ENCODE measurements at places on chromosomes 11 and 22.

- DNase-seq, result no peak
These were observed 266.4 kb upstream of the NCAM1 start for GRCh38 chr11:112694813-112695212.

- DNase-seq, result no peak
These were observed 16.5 kb downstream of the NUP50 start for GRCh38 chr22:45180146-45180679.

- no peak for DNase-seq
These were observed 2.0 kb upstream of the KMT5B start for GRCh38 chr11:68215087-68215445.

DNA sequence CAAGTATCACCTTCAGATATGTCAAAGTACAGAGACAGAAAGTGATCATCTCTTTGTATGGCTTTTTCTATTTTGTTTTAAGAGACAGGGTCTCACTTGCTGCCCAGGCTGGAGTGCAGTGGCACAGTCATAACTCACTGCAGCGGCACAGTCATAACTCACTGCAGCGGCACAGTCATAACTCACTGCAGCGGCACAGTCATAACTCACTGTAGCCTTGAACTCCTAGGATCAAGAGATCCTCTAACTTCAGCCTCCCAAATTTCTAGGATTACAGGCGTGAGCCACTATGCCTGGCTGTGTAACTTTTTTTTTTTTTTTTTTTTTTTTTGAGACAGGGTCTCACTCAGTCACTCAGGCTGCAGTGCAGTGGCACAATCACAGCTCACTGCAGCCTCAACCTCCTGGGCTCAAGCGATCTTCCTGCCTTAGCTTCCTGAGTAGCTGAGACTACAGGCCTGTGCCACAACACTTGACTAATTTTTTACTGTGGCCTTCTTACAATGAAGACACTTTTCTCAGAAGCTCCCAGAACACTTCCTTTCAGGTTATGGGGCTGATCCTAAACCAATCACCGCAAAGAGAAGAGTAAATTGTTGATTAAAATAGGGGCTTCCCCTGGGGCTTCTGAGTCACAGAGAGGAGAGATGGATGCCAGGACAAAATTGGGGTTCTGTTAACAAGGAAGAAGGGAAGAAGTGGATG is 9.0 kb upstream of the HIKESHI start:
- no peak for DNase-seq

- DNase-seq, result no peak
These were observed 786.8 kb downstream of the BRD1 start for GRCh38 chr22:49040754-49041467.

DNA sequence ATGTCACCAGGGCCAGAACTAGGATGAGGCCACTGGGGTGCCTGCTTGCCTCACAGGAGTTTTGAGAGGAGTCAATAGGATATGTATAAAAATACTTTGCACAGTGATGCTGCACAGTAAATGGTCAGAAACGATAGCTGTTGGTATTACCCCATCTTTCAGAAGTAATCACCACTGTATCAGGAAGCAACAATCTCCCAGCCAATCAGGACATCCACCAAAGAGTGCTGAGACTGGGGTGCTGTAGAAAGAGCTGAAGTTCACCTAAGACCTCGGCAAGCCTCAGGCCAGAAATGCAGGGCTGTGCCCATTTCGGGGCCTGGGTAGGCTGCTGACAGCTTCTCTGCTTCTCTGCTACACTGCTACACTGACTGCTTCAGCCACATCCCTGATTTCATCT is 17.4 kb downstream of the LMO2 start:
- no peak for DNase-seq

DNA sequence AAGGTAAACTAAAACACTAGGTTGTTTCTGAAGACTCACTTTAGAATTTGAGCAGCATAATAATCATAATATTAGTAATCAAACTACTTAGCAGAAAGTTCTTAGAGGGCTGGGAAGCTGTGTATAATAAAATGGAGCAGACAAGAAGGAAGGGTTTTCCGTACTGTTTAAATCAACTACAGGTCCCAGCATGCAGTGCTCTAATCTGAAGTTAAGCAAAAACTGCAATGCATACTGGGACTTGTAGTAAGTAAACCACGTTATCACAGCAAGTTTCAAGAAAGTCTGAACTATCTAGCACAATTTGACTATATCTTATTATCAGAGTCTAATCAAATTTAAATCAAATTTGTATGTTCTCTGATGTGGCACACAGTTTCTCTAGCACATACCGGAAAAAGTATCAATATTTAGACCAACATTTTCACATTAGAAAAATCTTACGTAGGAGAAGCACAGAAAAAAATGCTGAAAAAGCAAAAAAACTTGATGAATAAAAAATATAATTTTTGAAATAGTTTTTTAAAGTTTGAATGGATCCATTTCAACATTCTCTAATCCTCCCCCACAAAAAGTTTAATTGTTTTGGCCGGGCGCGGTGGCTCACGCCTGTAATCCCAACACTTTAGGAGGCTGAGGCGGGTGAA is 8.2 kb downstream of the PHF21A start:
- DNase-seq, result no peak

- DNase-seq, result no peak
These were observed 56.1 kb downstream of the ARHGEF12 start for GRCh38 chr11:120392314-120392713.

DNA sequence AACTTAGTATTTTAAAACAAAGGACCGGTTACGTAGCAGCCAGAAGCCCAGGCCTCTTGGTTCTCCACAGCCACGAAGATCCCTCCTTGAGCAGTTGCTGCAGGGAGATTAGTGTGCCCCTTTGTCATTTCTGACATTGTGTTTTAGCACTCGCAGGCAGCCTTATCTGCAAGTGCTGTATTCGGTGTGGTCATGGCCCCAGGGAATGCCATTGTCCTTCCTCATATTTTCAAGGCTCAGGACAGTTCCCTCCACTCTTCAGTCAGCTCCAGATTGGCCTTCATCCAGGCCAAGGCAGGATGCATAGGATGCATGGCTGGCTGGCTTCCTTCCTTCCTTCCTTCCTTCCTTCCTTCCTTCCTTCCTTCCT is 88.5 kb downstream of the ZBTB16 start:
- DNase-seq, result no peak

DNA sequence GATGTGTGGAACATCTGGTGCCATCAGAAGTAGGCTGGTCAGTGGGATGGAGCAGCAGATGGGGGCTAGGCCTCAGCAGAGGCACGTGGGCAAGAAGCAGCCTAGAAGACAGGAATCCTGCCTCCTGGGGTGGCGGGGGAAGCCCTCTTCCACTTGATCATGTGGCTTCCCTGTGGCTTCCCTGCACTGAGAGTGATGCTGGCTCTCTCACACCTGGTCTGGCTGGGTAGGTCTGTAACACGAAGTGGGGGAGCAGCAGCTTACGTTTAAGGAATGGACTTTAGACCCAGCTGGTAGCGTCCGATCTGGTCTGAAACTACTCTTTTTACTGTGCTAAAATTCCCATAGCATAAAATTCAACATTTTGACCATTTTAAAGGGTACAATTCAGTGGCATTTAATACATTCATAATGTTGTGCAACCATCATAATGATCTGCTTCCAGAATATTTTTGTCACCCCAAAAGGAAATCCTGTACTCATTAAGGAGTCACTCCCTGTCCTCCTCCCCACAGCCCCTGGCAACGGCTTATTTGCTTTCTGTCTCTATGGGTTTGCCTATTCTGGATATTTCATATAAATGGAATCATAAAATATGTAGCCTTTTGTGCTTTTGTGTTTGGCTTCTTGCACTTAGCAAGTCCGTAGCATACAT is 21.7 kb downstream of the PTPN5 start:
- DNase-seq, result no peak

GRCh38 chr22:34934261-34934660 is 131.7 kb upstream of the ISX start:
- no peak for DNase-seq

DNA sequence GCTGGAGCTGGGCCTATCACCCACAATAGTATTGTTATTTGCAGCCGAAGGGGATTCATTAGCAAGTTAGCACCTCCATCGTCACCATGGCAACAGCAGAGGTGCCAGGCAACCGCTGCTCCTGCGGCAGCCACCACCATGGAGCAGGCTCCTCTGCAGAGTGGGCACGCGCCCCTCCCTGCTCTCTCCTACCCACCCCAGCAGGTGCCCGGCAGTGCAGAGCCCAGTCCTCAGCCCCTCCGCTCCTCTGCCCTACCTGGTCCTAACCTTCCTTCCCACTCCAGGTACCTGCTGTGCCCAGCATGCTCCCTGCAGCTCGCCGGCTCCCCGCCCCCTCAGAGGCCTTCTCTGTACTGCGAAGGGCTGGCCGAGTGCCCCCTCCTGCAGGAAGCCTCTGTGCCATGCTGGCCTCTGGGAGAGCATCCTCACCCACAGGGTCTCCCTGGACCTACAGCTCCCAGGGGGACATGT is 3.6 kb downstream of the DUSP8 start:
- DNase-seq, result no peak

- DNase-seq, result no peak
These were observed 188.9 kb upstream of the SESN3 start for GRCh38 chr11:95419915-95420314.

- DNase-seq, result no peak
These were observed 28.5 kb downstream of the CD44 start for GRCh38 chr11:35167426-35167954.

DNA sequence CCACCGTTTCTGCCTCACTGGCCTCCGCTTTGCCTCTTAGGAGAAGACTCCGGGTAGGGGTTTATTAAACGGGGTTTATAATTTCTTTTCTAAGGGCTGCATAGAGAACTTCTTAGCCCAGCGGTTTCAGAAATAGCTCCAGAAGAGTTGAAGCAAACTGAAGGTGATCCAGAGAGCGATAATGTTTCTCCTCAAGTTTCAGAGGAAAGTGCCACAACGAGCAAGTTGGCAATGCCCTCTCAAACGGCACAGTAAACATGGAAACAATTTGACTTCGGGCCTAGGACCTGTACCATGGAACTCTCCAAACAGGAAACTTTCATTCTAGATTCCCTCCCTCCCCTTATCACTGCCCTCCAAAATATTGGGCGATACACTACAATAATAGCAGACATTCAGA is 1.0 kb downstream of the ADSL start:
- DNase-seq, result no peak

DNA sequence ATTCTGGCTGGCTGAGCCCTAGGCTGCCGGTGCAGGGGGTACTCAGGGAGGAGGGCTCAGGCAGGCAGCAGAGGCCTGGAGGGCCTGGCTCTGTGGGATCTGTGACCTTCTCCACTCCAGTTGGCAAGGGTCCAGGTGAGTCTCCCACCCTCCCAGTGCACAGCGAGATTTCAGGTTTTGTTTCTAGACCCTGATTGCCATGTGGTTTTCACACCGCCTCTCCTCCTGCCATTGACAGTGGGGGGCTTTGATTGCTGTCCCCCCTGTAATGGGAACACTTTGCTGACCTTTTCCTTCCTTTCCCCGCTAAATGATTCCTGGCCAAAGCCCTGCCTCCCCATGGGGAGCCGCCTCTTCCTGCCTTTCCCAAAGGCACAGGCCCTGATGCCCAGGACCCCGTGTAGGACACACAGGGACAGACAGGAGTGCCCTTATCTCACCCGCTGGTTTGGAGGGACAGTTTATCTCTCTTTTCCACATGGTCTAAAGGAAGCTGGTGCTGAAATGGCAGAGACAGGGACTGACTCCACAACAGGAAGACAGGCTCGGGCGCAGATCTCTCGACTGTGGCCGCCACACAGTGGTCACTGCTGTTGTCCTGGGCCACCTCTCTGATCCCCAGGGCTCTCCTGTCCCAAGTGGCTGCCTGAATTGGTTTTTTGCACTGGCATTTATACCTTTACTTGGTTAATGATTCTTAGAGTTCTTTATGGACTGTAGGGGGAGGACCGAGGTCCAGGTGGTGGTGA is 43.4 kb downstream of the BCR start:
- DNase-seq, result no peak

DNA sequence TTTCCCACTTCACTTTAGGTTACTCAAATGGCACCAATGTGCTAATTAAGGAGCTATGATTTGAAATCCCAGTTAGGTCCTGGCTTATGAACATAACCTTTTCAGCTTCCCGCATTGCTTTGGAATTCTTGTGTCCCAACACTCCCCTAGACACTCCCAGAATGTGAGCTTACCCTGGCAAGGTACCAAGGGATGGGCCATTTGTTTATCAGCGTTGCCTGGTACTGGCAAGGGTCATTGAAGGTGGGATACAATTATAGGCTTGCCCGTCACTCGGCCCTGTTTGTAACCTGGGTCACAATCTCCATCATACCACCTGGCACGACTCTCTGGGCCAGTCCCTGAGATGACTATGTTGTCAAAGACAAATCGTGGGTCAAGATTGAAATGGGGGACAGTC is 5.4 kb downstream of the CSRP3 start:
- no peak for DNase-seq

DNA sequence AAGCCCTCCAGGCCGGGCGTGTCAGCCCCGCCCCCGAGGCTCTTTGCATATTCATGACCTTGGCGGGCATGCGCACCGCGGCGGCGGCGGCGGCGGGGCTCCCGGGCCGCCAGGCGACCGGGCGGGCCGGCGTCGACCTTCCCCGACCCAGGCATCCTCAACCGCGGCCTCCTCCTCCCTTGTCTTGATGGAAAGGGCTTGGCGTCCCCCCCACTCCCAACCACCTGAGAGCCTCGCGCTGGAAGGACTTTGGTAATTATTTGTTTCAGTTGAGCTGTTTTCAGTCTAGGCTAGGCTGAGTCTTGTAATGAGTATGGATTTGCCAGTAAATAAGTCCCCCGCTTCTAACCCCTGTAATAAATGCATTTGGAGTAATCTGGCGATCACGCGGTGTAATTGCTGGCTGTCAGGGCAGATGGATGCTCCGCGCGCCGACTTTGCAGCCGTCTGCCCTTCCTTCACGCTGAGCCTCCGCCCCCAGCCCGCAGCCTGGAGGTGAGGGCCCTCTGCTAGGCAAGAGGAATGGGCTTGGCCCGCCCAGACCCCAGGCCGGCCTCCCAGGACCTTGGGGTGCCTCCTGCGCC is 25.2 kb downstream of the FLRT1 start:
- no peak for DNase-seq

- no peak for DNase-seq
These were observed 535 bp downstream of the AQP11 start for GRCh38 chr11:77590194-77590782.

GRCh38 chr22:48088251-48088650 is 1325.8 kb downstream of the TBC1D22A start:
- no peak for DNase-seq

DNA sequence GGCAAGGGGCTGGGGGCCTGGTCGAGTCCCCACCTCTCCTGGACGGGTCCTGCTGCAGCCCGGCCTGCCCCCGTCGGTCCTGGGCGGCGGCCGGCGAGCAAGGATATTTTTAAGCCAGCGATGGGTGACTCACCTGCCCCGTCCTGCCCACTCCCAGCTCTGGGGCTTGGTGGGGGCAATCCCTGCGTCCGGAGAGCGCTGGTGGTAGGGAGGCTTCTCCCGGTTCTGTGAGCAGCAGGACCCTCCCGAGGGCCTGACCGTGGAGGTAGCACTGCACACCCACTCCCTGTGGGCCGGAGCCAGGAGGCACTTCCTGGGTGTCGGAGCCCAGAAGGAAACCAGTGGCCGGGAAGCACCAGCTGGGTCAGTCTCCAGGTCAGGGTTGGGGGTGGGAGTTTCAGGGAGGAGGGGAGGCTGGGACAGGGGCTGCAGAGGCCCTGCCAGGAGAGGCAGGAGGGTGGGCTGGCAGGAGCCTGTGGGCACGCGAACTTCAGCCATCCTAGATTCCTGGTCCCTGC is 467 bp downstream of the EPS8L2 start:
- DNase-seq, result no peak

GRCh38 chr11:8745431-8746253 is 63.0 kb downstream of the RPL27A start:
- DNase-seq, result no peak

GRCh38 chr11:69307871-69308431 is 14.0 kb downstream of the MYEOV start:
- DNase-seq, result no peak

All from vagina (tissue), 2 donors.